CD8-positive, alpha-beta memory T cell (primary cell): ENCODE measurements at places on chromosomes 16 and 17. TPM values are rescaled to one million over a fixed set of nuclear protein-coding genes. Genes with fewer than 3 reads are reported as not detected.

DNA sequence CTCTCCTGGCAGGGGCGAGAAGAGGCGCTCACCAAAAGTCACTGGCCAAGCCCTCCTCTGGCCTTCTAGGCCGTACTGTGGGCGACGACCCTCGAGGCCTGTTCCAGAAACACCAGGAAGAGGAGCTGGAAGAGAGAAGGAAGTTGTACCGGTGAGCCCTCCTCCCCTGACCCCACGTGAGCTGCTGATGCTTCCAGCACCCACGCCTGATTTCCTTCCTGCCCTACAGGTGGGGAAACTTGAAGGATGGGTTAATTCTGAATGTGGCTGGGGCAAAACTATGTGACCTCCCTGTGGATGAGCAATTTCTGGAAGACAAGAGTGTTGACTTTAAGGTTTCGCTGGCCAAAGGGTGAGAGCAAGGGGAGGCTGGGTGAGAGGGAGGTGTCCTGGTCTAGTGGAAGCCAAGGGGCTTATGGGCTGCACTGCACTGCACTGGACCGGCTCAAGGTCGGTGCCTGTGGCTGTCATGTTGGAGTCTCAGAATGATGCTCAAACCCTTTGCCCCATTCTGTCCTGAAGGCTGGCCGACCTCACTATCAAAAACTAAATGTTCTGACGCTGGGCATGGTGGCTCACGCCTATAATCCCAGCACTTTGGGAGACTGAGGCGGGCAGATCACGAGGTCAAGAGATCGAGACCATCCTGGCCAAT lies 6.2 kb downstream of the C17orf100 start:
- no peak for DNase-seq

GRCh38 chr17:79482727-79483521 lies 127.9 kb downstream of the RBFOX3 start:
- no peak for DNase-seq

GRCh38 chr16:27995378-27995777 lies 68.1 kb downstream of the GSG1L start:
- DNase-seq: no peak

DNA sequence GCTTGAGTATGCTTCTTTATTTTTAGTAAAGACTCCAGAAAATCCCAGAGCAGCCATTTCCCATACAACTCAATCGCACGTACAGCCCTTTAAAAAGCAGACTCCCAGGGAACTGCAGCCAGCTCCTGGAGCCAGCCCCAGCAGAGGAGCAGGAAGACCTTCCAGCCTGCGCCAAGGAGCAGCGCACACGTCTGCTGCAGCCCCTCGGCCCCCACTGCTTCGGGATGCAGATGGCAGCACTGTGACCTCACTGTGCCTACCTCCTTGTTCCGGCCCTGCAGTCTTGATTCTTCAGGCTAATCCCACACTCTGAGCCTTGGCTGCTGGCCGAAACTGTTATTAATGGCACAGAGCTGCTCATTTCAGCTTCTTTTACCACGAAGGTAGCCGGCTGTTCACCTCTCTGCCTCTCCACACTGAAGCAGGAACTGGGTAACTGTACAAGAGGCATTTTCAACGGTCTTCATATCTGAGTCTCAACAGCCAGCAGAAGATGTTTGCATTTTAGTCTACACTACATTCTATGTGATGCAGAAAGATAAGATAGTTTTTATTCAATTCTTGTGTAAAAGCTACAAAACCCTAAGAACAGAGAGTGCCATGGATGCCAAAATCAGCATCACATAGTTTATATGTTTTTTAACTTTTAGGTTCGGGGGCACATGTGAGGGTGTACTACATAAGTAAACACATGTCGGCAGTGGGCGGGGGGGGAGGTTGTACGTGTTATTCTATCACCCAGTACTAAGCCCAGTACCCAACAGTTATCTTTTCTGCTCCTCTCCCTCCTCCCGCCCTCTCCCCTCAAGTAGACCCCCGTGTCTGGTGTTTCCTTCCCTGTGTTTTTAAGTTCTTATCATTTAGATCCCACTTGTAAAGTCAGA lies 130.9 kb downstream of the ANKRD11 start:
- DNase-seq: no peak

DNA sequence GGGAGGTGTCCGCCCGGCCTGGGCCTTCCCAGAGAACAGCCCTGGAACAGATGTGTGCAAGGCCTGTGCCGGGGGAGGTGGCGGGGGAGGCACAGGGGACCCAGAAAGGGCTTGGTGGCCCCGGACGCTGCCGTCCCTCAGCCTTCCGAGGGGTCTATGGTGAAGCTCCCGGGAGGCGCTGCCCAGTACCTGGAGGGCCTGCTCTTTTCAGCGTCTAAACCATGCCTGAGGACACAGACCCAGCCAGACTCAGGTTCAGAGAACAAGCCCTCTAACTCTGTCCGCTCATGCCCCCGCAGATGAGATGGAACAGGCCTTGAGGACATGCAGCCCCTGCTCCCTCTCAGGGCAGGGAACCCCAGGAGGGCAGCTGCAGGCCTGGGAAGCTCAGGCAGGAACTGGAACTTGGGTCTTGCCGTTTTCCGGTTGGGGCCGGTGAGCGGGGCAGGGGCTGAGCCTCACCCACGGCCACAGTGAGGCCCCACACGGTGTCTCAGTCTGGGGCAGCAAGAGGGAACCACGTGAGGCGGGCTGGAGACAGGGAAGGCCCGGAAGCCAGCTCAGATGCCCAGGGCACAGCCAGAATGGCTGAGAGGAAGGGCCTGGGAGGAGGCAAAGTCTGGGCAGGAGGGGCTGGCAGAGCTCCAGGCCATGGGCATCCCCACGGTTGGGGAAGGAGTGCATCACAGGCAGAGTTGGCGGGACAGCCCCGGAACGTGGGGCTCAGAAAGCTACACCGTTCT lies 12.5 kb downstream of the SLC16A3 start:
- DNase-seq: peak; percentile 47

The KRTAP2-1 gene
- not detected for total RNA-seq
